ENCODE measurements at places on chromosomes 16 and 17.

GRCh38 chr17:63611354-63611753, 10.7 kb downstream of the TACO1 start:
- DNase-seq = peak; percentile 50

DNA sequence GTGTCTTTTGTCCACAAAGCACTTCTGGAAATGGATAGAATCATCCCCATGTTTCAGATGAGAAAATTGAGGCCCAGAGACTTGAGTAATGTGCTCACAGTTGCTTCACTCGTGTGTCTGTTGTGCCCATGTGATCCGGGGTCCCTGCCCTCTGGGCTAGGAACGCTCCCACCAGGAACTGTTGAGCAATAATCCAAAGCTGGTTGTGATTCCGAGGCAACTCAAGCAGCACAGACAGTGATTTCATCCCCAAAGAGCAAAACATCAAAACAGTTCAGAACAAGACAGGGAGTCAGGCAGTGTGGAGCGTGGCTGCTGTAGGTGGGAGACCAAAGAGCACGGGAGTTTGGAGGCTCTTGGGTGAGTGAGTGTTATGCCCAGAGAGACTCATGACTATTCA, 205.0 kb upstream of the ASIC2 start:
- DNase-seq = no peak

DNA sequence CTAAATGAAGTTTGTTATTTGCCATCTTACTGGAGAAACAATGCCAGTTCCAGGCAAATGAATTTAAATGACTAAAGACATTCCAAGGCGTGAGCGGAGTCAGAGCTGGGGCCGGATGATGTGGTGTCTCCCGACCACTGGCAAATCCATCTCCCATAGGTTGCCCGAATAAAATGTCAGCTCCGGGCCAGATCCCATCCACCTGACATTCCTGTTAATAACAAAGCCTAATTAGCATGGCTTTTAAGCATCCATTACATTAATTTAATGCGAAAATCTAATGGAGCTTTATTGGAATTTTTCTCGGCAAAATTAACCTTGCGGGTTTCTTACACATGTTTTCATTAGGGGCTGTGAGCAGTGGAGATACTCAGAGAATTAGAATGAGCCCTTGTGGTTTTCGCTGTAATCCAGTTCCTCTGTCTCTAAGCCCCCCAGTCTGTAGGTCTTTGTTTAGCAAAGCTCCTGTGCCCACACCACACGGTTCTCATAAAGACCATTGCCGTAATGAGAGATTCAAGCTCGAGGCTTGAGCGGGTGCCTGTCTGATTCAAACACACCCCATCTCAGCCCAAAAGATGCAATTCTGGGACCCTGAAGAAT, 123.3 kb downstream of the CCT6B start:
- no peak for DNase-seq

GRCh38 chr16:84190731-84191388, at the start of gene ADAD2:
Gene ADAD2, plus strand, starts transcription at chr16:84191157. Its CDS starts 74 bp downstream, at chr16:84191231.
- no peak for DNase-seq

GRCh38 chr17:6569370-6570285, 13.3 kb upstream of the PITPNM3 start:
- no peak for DNase-seq

GRCh38 chr16:87592018-87592712, 10.1 kb upstream of the JPH3 start:
- DNase-seq = no peak

- DNase-seq = no peak
Measured at GRCh38 chr17:29158488-29159275, 21.5 kb downstream of the MYO18A start.

DNA sequence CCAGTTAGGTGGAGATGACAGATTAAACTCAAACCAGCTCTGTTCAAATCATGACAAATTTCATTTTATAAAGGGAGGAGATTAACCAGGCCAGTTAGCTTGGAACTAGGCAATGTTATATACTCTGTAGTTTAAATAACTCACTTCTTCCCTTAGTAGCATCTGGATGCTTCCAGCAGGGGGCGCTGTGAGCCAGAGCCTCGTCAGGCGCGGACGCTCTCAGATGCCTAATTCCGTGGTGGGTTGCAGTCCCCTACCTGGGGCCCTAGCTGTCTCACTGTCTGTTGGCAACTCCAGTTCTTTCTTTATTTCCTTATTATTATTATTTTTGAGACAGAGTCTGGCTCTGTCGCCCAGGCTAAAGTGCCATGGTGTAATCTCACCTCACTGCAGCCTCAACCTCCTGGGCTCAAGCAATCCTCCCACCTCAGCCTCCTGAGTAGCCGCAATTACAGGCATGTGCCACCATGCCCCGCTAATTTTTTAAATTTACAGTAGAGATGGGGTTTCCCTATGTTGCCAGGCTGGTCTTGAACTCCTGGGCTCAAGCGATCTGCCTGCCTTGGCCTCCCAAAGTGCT, 17.3 kb upstream of the WFDC1 start:
- peak; percentile 73 for DNase-seq

GRCh38 chr17:32998111-32998886, 6.7 kb downstream of the SPACA3 start:
- DNase-seq = peak; percentile 81

DNA sequence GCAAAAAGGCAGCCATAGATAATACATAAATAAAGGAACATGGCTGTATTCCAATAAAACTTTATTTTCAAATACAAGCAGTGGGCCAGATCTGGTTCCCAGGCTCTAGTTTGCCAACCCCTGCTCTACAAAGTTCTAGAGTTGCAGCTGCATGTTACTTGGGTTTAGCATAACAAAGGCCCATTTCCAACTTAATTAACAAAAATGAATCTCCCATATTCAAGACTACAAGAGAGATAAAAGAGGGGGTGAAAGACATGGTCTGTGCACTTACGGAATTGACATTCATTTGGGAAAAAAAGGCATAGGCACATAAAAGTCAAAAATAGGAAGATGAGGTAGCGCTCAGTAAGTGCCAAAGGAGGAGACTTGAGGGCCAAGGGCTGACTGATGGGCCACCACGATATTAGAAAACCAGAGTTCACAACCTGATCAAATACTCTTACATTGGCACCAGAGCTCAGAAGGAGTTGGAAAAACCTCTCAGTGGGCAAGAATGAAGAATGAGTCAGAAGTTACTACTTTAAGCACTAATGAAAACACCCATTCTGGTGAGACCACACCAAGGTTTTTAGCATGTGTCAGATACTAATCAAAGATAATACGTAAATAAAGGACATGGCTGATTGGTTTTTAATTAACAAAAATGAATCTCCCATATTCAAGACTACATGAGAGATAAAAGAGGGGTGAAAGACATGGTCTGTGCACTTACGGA, 164.0 kb downstream of the VPS53 start:
- no peak for DNase-seq

- DNase-seq = no peak
Measured at GRCh38 chr17:17670701-17671305, 10.5 kb upstream of the RAI1 start.

DNA sequence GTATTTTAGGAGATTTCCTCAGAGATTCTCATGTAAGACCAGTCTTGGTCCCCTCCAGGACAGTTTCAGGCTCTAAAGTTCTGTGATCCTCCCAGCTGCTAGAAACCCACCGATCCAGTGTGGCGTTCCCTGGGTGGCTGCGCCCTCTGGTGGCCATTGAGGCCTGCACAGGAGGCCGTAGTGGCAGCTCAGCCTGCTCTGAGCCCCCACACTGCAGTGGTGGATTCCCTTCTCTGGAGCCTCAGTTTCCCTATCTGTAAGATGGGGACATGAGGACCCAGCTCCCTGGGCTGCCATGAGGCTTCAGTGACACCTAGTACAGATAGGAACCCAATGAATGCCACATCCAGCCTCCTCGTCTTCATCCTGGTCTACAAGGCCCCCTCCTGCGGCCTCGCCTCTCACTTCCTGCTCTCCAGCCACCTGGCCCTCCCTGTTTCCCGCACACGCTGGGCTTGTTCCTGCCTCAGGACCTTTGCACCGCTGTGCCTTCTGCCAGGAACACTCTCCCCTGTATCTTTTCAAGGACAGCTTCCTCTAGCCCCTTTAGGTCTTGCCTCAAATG, 16.5 kb downstream of the CCDC102A start:
- DNase-seq = peak; percentile 86

- DNase-seq = no peak
Measured at GRCh38 chr17:82116246-82116645, 18.2 kb upstream of the FASN start.

- no peak for DNase-seq
Measured at GRCh38 chr16:68411086-68411485, 37.2 kb downstream of the SMPD3 start.

- DNase-seq = no peak
Measured at GRCh38 chr17:19785854-19786253, 37.8 kb upstream of the ALDH3A1 start.

DNA sequence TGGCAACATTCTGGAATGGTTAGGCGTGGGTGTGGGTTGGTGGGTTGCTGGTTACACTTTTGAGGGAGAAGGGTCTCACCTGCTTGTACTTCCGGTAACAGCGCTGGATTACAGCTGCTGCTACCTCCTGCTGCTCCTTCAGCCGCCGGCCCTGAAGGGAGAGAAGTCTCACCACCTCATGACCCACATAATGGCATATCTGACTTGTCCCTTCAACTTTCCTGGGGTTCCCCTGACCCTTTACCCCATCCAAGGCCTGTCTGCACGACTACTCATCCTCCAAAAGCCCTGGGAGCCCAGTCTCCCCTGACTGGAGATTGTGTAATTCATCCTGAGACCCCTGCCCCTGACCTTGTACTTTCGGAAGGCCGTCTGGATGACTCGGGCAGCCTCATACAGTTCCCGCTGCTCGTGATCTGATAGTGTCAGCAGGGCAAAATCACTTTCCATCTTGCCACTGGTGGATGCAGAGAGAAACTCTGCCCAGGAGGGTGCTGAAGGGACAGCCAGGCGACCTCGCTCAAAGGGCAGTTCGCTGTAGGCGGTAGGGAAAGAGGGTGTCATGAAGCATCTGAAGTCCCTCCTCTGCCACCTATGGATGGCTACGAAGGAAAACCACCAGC, 2.0 kb upstream of the SPAG7 start:
- DNase-seq = no peak

- peak; percentile 59 for DNase-seq
Measured at GRCh38 chr16:69340095-69340644, 598 bp downstream of the NIP7 start.

DNA sequence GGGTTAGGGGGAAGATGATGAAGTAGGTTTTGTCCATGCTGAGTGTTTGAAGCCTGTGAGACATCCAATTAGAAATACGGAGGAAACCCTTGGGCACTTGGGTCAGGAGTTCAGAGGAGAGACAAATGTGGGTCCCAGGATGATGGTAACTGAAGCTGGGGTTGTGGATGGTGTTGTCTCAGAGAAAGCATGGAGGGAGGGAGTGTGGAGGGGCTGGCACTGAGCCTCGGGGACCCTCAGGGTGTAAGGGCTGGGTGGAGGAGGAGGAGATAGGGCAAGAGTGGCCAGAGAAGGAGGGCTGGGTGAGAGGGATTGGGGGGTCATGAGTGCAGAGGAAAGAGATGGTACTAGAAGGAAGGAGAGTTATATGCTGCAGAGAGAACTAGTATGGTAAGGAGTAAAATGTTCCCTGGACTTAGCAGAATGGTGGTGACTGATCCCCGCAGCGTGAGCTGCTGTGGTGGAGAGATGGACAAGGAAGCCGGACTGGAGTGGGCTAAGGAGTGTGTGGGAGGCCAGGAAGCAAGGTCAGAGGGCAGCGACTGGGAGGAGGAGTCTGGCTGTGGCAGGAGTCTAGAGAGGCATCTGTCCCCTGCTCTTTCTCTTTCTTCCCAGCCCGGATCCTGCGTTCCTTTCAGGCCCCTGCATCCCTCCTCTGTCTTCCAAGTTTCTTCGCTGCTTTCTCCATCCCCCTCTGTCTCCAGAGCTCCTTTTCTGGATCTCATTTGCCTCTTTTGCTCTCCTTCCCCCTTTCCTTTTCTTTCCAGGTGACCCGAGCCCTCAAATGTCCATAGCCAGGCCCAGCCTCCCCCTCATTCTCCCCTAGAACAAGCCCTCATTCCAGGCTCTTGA, 3.9 kb upstream of the COL1A1 start:
- DNase-seq = no peak

DNA sequence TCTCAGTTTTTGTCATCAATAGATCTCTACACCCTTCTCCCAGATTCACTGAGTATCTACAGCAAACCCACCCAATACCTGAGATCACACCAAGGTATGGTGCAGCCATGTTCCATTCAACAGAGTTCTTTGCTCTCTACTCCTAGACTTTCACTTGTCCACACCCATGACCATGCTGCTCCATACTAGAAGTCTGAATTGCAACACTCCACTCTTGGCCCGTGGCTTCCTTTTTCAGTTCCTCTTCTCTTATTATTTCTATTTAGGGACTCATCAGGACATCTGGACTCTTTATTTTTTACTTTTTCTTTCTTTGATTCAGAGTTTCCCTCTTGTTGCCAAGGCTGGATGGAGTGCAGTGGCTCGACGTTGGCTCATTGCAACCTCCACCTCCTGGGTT, 37.1 kb downstream of the YWHAE start:
- no peak for DNase-seq

- no peak for DNase-seq
Measured at GRCh38 chr16:73205153-73205886, 157.4 kb upstream of the ZFHX3 start.

DNA sequence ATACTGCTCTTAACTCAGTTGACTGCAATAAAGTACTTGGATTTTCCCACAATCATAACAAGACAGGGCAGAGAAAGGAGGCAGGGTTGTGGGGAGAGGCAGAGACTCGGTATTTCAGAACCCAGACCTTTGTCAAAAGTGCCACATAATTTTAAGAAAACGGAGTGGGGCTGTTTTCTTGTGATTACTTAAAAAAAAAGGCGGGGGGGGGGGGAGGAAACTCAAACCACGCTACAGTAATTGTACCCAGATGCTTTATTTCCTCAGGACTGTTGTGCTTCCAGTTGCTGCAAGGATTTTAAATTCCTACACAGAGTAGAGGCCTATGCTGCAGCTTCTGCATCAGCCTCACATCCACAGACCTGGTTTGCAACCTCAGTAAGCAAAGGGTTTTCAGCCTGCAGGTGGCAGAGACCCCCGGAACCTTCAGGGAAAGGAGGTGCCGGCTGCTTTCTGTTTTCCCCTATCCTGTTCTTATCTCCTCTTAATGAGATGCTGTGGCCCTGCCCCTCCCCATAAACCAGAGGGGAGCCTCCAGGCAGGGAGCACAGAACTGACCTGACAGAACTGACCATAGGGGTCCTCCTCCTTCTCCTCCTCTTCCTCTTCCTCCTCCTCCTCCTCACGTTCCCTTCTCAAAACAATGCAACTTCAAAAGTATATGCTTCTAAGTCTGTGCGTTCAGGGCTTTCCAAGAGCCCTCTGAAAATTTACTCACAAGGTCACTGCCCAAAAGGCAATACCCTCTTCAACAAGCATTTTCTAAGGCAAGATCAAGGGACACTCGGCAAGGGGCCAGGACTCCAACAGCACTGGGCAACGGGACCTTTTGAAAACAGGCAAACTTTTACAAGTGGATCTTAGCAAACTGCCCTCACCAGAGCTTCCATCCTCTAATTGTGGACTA, 7.5 kb downstream of the AXIN2 start:
- DNase-seq = no peak

- peak; percentile 22 for DNase-seq
Measured at GRCh38 chr17:3818786-3819185, 17.8 kb upstream of the ITGAE start.

Data from activated CD8-positive, alpha-beta memory T cell treated with anti-CD3 and anti-CD28 coated beads, Interleukin-2, amount 10 ng/mL, durations not matched to agents 7 days and 5 days (primary cell).